Stimulated activated CD8-positive, alpha-beta memory T cell treated with anti-CD3 and anti-CD28 coated beads, Interleukin-4, amount 100 ng/mL, for 1 hour (primary cell): ENCODE measurements at places on chromosomes 5 and 9.

GRCh38 chr9:76103531-76104315 is 213.2 kb downstream of the PCSK5 start:
- DNase-seq, result no peak

- no peak for DNase-seq
Observed at GRCh38 chr9:133129001-133129795, 8.2 kb upstream of the RALGDS start.

- no peak for DNase-seq
Observed at GRCh38 chr5:96293966-96294883, 138.8 kb downstream of the PCSK1 start.

- DNase-seq, result no peak
Observed at GRCh38 chr5:136146201-136146600, 13.6 kb downstream of the SMAD5 start.

DNA sequence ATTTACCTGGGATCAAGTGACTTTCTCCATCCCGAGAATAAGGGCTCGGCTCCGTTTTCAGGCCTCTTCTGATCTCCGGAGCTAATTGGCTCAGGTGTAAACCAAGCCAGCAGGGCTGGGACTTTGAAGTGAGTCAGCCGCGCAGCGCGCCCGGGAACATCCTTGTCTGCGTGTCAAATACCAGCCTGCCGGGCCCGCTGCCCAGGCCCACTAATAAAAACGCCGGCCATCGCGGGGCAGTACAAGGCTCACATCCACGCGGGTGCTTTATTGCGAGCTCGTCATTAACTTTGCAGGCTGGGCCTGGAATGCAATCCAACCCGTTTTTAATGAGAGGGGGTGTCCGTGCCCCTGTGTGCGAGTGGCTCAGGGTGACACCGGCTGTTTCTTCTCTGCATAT is 416.8 kb downstream of the IRX2 start:
- DNase-seq, result no peak

DNA sequence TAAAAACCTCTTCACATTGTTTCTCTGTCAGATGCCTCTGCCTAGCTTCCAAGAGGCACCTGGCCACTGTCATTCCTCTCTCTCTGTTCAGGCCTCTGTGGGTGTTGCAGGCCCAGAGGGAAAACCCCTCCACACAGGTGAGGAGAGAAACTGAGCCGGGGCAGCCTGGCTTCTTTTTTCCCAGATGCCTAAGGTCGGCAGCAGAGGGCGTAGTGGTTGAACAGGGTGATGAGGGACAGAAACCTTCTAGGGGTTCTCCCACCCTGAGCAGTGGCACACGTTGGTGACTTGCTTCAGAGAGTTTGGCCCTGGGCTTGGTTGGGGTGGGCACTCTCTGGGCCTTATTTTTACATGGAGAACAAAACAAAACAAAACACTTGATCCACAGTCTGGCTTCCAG is 12.2 kb downstream of the IL9 start:
- no peak for DNase-seq

GRCh38 chr9:118522093-118523028 is 818.2 kb downstream of the TLR4 start:
- DNase-seq, result no peak

DNA sequence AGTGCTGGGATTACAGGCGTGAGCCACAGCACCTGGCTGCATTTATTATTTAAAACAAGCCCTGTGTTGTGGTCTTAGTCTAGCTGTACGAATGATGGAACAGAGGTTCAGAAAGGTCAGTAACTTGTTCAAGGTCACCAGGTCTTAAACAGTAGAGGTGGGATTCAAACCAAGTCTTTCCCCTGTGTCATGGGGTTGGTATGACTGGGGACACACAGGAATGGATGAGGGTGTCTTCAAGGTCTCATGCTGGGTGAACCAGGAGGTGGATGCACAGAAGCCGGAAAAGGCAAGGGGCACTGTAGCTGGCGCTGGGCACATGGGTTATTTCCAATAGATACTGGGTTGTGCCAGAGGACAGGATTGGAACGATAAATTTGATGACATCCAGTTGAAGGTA is 32.2 kb upstream of the TJP2 start:
- no peak for DNase-seq

DNA sequence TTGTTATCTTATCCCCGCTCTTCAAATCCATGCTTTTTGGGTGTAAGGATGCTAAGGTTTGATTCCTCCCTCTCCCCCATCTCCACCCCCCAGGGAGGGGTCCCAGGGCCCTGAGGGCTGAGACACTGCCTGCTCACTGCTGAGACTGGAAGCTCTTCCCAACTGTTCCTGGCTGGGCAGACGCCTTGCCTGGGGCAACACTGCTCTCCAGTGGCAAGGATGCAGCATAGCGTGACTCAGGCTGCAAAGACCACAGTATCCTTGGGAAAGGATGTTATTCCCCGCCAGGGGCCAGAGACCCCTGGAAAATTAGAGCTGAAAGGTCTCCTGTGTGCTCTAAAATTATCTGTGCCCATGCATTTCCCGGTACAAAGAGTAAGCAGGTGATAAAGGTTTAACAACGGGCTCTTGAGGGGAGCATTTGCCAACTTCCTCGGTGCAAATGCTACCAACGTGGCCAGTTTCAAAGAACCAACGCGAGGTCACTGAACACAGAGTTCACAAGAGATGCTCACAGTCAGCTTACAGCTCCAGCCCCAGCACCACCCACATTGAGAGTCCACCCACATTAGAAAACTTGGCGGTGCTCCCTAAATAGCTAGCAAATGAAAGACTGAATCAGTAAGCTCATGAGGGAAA is 271.9 kb downstream of the NSG2 start:
- DNase-seq, result no peak

GRCh38 chr5:149474198-149474597 is 77.0 kb downstream of the CSNK1A1 start:
- DNase-seq, result no peak

DNA sequence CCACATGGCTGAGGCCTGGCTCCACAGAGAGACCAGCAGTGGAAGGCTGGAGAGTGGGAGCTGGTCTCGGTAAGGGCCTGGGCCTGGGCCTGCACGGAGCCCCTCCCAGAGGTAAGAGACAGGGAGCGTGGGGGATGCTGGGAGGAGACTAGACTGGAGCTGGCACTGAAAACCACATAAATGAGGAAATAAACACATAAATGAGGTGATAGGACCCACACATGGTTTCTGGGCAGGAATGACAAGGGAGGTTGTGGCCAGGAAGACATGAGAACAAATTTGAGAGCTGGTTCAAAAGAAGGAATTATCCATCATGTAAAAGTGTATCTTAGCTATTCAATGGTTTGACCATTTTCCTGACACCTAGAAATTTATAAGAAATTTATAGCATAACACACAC is 451.7 kb upstream of the DAP start:
- DNase-seq, result no peak

DNA sequence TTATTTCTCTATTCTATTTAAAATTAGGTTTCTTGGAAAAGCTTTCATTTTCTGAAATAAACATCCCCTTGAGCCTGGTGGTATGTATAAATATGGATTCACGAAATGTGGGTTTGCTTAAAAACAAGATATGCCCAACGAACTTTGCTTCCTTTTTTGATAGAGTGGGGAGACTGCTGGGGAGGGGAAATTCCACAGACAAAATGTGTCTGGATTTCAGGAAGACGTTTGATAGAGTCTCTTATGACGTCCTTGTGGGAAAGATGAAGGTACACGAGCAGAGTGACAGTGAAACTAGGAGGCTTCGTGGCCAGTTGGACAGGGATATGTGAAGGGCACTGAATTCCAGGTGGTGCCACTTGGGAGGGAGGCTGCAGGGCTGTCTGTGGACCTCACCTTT is 84.5 kb upstream of the RPS23 start:
- no peak for DNase-seq

DNA sequence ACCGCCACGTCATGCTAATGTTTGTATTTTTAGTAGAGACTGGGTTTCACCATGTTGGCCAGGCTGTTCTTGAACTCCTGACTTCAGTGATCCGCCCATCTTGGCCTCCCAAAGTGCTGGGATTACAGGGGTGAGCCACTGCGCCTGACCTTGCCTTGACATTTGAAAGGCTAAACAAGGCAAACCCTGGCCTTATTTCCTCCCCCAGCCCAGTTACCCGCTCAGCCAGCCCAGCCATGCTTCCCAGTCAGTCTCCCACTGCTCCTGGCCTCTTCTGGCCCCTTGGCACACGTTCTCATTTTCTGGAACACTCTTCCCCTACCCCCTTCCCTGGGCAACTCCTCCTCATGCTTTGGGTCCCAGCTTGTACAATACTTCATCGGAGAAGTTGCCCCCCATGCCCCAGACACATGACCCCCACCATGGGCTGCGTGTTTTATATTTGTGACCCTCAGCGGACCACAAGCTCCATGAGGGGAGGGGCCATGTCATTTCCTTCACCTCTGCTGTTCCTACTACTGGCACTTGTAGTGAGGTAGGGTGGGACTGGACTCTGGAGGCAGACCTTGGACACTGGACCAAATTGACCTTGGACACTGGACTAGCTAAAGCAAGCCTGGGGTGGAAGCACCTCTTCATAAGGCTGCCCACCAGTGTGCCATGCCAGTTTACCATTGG is 94.4 kb upstream of the IER5L start:
- no peak for DNase-seq

GRCh38 chr5:122195802-122196394 is 66.6 kb downstream of the ZNF474 start:
- DNase-seq, result no peak

- DNase-seq, result no peak
Observed at GRCh38 chr5:57677235-57677634, 194.6 kb upstream of the ACTBL2 start.

- no peak for DNase-seq
Observed at GRCh38 chr5:82023644-82024043, 51.8 kb downstream of the ATG10 start.

DNA sequence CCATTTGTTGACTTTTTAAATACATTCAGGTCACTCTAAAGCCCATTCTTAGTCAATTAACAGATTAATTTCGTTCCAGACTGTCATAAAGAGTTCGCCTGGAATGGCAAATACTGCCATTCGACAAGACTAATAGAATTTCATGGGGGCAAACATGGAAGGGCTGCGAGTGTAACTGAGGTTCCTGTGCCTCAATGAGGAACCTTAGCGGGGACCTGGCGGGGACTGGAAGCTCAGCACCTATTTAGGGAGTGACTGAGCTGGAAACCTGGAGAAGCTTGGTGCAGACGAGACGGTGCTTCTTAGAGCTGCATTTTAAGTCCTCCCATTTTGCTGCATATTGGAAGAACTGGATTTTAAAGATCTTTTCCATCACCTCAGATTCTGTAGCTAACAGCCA is 3.4 kb downstream of the VCAN start:
- no peak for DNase-seq

- no peak for DNase-seq
Observed at GRCh38 chr5:171524466-171524865, 105.0 kb downstream of the FGF18 start.

DNA sequence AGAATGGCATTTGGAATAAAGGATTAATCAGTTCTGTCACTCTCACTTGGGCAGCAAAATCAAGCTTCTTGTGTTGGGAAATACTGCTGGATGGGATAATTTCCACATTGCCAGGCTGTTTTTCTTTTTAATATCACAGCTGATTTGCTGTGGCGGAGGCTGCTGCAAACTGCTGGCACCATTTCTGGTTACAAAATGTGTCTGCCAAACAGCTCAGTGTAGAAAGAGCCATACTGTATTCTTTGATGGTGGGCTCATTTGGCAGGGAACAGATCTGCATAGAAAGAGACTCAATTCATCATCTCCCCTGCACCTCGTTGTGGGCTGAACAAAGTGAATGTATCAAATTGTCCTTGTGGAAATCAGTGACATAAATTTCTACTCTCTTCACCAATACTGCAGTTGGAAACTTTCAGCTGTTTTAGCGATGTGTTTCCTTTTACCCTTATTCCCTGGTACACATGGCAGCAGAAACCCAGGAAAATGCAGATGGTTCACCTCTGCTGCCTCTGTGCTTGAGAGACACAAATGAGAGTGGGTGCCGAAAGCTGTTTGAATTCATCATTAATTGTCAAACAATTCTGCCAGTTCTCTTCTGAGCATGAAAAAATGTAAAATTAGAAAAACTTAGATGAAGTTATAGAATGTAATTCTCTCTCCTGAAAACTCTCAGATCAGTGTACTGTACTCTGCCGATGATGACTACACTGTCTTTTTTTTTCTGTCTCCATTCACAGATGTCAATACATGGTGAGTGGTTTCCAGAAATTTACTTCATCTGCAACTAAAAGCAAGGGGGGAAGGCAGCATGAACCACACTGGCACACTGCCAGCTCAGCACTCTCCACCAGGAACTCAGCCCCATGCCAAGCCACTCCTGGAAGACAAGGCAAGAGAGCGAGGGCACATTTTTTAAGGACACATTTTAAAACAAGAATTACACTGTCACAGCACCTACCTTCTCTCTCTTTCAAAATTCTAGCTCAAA is 75.0 kb downstream of the HMHB1 start:
- DNase-seq, result no peak

- DNase-seq, result no peak
Observed at GRCh38 chr5:137565450-137565849, 66.3 kb upstream of the SPOCK1 start.

- no peak for DNase-seq
Observed at GRCh38 chr5:79456890-79457583, 56.9 kb downstream of the HOMER1 start.

- DNase-seq, result no peak
Observed at GRCh38 chr9:17936365-17936764, 357.5 kb downstream of the SH3GL2 start.

- no peak for DNase-seq
Observed at GRCh38 chr5:155867522-155868088, 459.4 kb upstream of the SGCD start.

DNA sequence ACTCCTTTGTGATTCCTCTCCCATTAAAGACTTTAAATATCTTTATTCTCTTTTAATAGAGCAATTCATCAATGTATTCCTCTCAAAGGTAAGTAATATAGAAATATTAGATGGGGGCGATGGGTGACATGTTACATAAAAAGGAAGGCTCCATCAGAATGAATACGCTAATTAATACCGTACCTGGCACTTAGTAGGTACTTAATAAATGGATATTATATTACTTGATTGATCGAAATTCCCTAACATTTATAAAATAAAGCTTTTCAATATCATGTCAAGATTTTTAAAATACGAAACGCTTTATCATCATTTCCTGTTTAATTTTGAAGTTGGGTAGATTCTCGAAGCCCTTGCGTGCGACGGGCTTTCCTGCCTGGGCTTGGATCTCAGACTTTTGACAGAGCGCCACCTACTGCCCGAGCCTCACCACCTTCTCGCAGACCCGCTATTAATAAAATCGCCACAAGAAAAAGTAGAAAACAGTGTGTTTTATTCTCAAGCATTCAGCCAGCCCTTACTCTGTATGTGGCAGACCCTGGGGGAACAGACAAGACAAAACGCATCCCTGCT is 99.4 kb downstream of the C5orf15 start:
- peak; percentile 50 for DNase-seq

DNA sequence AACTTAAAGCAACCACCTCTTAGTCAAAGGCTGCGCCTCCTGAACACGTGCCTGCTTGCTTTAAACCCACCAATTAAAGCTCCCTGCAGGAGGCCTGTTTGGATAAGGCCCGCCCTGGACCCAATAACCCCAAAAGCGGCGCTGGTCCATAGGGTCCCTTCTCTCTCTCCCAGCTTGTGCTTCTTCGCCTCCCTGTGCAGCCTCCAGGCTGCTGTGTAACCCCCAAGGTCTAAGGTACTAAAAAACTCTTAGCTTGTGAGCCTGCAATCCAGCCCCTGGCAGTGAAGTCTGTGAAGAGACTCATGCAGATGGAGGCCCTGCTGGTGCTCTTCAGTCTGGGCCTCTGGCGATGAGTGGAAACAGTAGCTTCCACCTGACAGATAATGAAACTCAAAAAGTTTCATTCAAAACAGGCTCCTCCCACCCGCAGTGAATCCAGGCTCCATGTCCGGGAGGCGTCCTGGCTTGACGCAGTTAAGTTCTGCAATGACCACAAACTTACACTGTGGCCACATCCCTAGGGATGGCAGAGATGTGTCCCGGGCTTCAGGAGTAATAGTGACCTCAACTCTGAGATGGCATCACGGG is 97.3 kb downstream of the PRRT1B start:
- DNase-seq, result no peak
